ENCODE measurements at places on chromosomes 5 and 9.

- no peak for DNase-seq
Measured at GRCh38 chr5:123582550-123583285, 70.7 kb downstream of the CSNK1G3 start.

DNA sequence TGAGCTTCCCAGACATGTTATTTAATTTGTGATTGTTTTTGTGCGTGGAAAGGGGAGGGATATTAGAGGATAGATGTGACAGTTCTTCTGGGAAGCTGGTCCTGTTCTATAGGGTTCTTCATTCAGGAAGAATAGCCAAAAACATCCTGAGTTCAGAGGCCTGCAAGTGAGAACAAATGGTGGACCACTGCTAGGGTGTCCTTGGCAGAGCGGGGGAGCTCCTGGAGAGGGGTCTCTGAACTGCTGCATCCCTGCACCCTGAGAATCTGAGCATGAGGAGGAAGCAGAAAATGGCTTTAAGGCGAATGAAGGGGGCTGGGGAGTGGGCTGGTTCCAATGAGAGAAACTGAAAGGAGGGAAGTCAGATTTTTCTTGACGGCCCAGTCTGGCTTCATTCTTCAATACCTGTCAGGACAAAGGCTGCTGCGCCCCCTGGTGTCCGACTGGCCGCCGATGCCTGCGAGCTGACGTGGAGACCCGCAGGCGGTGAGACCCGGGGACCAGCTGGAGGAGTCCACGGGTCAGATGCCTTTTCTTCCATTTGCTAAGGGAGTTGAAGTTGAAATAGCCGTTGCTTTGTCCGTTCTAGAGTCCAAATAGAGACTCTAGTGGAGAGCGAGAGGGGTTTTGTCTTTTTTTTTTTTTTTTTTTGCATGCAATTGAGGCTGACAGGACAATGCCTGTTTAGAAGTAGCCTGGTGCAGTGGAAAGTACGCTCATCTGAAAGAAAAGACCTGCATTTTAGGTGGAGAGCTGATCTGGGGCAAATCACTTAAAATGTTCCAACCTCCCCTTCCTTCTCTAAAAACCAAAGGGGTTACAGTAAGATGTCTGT lies 39.5 kb upstream of the NFIB start:
- DNase-seq = peak; percentile 95

DNA sequence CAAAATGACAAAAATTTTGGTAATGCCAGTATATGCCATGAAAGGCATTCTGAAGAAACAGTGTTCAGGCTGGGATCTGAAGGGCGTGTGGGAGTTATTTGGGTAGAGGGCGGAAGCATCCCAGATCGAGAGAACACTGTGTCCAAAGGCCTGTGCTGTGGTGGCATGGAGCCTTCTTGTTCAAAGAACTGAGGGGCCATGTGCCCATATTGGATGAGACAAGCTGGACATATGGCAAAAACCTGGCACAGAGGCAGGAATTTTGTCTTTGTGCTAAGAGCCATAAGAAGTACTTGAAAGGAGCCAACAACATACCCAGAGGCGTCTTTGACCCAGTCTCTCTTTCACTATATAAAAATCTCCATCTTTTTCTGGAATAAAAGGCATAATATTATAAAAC lies 128.0 kb downstream of the SYK start:
- DNase-seq = no peak

- no peak for DNase-seq
Measured at GRCh38 chr5:2111569-2112105, 228.9 kb upstream of the IRX4 start.

DNA sequence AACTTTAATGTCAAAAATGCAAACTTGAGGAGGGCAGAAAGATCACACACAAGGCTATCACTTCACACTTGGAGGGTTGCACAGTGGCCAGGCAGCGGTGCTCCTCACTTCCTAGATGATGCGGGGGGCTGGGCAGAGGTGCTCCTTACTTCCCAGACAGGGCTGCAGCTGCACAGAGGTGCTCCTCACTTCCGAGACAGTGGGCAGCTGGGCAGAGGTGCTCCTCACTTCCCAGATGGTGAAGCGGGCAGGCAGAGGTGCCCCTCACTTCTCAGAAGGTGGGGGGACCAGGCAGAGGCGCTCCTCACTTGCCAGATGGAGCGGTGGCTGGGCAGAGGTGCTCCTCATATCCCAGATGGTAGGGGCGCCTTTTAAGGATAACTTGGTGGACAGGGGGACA lies 423.2 kb upstream of the RORB start:
- DNase-seq = no peak

GRCh38 chr5:181203777-181204112 lies 1.3 kb downstream of the TRIM7 start:
- DNase-seq = peak; percentile 38

GRCh38 chr5:135012951-135013391 lies 21.1 kb downstream of the PITX1 start:
- DNase-seq = no peak

- no peak for DNase-seq
Measured at GRCh38 chr5:1824109-1824821, 23.1 kb downstream of the NDUFS6 start.

DNA sequence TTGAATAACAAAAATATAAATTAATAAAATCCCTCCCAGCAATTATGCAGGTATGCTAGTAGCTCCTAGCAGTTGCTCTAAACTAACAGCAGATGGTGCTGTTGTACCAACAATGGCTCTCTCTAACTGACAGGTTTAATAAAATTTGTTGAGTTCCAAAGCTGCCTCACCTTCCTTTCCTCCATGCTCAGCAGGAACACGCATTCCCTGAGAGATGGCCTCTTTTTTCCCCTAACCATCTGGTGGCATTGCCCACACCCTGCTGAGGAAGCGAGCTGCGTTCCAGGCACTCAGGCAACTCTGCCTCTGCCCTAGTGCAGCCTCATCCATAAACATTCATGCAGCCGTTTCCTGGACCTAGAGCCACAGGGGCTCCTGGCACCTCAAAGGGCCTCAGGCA lies 106.2 kb downstream of the KLHL3 start:
- peak; percentile 83 for DNase-seq

DNA sequence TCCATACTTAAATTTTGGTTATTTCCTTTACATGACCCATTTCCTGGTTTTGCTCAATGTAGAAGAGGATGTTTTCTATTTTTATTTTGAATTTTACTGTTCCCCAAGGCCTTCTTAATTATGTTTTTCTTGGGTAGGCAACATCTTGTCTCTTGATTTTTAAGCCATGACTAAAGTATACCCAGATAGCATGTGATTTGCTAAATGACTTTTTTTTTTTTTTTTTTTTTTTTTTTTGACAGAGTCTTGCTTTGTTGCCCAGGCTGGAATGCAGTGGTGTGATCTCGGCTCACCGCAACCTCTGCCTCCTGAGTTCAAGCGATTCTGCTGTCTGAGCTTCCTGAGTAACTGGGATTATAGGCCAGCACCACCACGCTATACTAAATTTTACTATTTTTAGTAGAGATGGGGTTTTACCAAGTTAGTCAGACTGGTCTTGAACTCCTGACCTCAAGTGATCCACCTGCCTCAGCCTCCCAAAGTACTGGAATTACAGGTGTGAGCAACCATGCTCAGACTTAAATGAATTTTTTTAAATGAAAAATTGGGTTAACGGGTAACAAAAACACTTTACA lies 198.6 kb upstream of the DAB2 start:
- DNase-seq = no peak

GRCh38 chr5:135174315-135175096 lies 140.5 kb upstream of the PITX1 start:
- DNase-seq = no peak

- no peak for DNase-seq
Measured at GRCh38 chr5:65801352-65801783, 79.4 kb downstream of the NLN start.

GRCh38 chr5:95350631-95351030 lies 40.5 kb upstream of the FAM81B start:
- DNase-seq = no peak

- DNase-seq = no peak
Measured at GRCh38 chr9:123234853-123235252, 33.5 kb downstream of the STRBP start.

GRCh38 chr9:72984991-72985390 lies 32.1 kb upstream of the ALDH1A1 start:
- no peak for DNase-seq

- peak; percentile 37 for DNase-seq
Measured at GRCh38 chr5:80481019-80481893, 6.6 kb upstream of the FAM151B start.

GRCh38 chr9:35903049-35903448 lies 3.0 kb upstream of the HRCT1 start:
- no peak for DNase-seq

- DNase-seq = no peak
Measured at GRCh38 chr9:105392531-105392930, 55.3 kb upstream of the FSD1L start.

DNA sequence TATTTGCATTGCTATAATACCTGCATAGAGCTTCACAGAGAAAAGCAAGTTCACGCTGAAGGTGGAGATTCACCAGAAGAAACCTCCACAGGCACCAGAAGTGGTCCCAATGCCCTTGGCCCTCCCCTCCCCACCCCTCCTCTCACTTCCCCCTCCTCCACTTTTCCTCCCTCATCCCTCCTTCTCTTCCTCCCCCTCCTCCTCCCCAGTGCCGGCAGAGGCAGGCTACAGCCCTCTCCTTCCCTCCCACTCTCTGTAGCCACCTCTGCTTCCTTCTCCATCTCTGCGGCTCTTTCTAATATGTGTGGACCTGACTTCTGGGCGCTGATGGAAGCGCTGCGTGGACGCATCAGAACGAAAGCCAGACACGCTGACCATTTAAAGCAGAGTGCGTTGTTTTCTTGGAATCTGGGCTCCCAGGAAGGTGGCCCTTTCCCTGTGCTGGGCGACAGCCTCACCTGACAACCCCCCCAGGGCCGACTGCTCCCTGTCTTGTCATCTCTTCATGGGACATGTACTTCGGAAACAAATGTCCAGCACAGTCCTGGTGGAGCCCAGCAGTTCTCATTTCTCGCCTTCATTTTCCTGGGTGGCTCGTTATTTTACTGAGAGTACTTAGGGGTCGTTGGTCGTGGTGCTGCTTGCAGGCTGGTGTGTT lies 29.5 kb downstream of the NDUFS6 start:
- no peak for DNase-seq

GRCh38 chr5:144114571-144114970 lies 55.9 kb downstream of the YIPF5 start:
- DNase-seq = no peak

DNA sequence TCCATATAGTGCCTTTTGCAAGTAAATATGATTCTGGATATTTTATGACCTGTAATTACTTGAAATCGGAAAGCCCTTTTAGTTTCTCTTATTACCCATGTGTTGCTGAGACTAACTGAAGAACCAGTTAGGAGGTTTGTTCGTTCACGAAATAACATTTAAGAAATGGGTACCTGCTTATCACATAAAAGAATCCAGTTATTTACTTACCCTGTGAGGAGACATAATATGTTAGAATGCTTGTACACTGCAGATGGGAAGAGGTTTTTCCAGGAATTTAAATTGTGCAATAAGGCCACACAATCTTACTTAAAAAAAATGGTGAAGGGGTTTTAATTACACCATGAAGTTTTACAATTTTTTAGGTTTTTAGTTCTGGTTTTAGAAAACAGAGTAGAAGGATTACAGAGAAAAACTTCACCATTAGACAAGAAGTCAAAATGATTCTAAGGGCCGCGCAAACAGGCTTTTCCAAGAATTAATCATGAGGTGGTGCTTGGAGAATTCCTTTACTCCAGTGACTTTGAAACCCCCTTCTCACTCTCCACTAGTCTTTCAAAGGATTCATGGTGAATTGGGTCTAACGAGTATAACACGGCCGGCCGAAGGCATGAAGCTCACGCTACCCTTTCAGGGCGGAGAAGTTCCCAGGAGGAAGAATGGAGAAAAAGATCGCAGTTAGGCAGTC lies 1.1 kb upstream of the PTGER4 start:
- no peak for DNase-seq

- DNase-seq = no peak
Measured at GRCh38 chr9:110869931-110870330, 168.3 kb downstream of the LPAR1 start.

GRCh38 chr5:16051246-16051755 lies 128.3 kb downstream of the MARCHF11 start:
- no peak for DNase-seq

- no peak for DNase-seq
Measured at GRCh38 chr5:59474324-59474723, 419.2 kb downstream of the PDE4D start.

DNA sequence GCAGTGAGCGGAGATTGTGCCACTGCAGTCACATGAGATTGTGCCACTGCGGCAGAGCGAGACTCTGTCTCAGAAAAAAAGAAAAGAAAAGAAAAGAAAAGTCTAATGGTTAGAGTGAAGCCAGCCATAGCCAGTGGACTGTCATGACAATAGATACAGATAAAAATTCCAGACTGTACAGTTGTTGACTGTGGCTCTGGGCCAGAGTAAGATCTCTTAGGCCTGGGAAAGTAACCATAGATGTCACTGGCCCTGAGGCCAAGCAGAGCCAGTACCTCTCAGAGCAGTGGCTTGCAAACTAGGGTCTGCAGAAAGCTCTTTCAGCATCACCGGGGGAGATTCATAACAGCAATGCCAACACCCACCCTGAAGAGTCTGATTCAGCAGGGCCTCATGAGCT lies 44.1 kb upstream of the SUB1 start:
- no peak for DNase-seq

DNA sequence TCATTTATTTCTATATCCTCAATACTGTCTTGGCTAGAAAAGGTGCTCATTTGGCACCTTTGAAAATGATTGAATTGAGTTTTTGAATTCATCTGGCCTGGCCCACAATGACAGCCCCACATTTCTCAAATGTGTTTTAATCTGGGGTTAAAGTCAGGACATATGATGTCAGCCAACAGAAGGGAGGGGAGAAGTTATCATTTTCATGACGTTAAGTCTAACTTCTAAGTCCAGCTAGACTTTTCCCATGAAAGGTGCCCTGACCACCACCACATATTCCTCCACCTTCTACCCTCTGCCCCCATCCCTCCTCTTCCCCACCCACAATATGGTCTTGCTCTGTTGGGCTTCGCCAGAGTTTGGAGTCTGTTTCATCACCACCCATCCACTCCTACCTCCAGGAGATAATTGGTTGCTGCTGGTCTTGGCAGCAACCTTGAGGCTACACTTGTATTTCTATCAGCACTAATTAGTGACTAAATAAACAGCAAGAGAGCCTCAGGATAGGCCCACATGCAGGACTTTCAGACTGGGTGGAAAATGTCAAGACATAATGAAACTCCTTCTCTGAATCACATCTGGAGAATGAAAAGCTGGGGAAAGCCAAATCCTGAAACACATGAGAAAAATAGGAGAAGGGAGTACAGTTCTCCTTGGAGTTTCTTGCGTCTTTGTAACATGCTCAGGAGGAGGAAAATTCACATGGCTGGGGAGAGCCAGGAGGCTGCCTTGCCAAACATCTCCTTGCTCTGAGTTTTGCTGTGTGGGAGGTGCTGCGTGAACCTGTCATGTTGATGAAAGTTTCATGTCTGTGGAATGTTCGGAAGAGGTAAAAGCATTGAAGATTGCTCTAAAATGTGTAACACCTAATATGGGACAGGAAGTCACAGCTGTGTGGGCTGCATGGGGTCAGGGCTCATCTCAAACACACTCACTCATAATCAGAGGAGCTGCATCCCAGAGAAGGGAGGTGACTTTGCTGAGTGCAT lies 544.7 kb upstream of the KLF4 start:
- no peak for DNase-seq
